M059J (cell line): ENCODE measurements at places on chromosomes 11 and 22. TPM values are rescaled to one million over a fixed set of nuclear protein-coding genes. Genes with fewer than 3 reads are reported as not detected.
A peak's percentile ranks its signal among the peaks of the same experiment; 100 is the strongest.

DNA sequence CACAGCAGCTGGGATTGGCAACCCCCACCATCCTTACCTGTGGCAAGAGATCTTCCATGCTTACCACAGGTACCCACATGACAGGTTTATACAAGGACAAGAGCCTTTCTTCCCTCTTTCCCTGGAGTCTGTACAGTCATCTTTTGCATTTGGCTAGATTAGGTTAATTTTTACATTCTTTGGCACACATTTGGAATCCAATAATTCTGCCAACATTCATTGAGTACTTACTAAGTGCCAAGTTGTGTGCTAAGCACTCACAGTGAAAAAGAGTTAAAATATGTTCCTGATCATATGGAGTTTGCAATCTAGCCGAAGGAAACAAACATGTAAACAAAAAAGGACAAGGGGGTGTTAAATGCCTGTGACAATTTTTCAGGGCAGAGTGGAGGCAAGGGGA is 50.0 kb upstream of the OPCML start:
- no peak for DNase-seq

The ZBTB16 gene
- total RNA-seq: not detected in 2 replicates

DNA sequence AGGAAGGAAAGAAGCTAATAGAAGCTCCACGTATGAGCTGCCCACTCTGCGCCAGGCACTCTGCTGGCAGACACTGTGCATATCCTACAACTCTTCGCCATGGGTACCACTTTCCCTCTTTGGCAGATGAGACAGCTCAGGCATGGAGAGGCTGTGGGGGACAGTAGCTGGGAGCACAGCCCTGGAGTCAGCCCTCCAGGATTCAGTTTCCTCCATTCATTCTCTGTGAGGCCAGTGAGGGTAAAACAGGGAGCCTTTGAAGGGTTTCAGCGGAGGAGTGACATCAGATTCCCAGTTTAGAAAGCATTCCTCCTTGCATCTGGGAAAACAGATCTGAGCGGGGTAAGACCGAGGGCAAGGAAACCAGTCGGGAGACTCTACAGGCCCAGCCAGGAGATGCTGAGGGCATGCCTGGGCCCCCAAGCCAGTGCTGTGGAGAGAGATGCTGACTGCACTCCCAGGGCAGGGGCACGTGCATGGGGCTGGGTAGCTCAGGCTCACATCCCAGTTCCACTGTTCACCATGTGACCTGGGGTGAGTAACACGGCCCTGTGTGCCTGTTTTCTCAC is 58.3 kb upstream of the EMID1 start:
- DNase-seq: no peak

The PLAAT3 gene
- 25.1 and 36.5 TPM in 2 replicates for total RNA-seq

GRCh38 chr11:90737444-90738050 is 514.7 kb upstream of the CHORDC1 start:
- DNase-seq: no peak

The SLC5A12 gene
- total RNA-seq: 0.47 TPM in 1 of 2 replicates, not detected in the other

GRCh38 chr11:94018721-94019120 is 2.4 kb upstream of the HEPHL1 start:
- DNase-seq: peak; percentile 36

The VWA5A gene
- total RNA-seq: 3.3 and 4.3 TPM in 2 replicates

- no peak for DNase-seq
Observed at GRCh38 chr11:104206936-104207335, 43.0 kb upstream of the PDGFD start.

DNA sequence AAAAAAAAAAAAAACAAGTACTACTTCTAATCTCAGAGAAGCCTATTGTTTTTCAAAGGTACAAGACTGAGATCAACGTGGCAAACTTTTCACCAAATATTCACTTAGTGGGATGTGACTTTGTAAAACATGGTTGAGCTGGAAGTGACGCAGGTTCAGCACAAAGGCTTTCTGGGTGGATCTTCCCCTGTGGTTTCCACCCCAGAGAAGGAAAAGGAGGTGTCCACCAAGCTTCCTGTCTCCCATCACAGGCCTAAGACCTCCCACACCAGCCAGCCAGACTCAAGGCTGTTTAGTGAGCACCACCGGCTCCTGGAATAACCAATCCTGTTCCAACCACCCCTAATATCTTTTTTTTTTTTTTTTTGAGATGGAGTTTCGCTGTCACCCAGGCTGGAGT is 5.7 kb downstream of the TMEM184B start:
- no peak for DNase-seq

DNA sequence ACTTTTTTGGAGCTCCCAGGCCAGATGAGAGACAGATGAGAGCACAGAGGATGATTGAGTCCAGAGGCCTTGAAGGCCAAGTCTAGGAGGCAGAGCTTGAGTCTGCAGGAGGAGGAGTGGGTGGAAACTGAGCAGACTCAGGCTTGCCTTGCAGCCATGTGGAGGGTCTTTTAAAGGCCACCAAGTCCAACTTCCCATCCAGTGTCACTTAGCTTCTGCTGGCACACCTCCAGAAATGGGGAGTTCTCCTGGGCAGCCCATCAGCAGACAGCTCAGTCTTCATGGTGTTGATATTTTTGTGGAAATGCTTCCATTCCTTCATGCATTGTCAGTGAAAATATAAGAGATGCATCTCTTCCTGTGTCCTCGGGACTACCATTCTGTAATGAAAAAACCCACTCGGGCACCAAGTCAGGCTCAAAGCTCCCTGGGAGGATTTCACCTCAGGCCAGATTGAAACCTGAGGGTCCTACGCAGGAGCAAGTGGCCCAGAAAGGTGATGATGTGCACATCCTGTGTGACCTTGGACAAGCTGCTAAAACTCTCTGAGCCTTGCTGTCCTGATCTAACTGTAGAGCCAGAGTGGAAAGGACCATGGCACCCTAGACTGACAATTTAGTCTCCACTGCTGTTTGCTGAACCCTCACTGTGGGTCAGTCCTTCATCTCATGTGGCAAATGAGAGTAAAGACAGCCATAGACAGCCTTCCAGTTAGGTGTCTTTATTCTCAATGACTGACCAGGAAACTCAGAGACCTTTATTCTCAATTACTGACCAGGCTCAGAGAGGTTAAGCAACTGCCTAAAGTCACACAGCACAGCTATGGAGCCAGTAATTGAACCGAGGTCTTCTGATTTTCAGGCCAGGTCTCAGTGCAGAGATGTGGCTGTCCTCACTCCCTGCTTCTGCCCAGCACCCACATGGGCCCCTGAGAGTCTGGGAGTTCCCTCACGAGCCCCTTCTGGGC is 2.9 kb upstream of the LRRC32 start:
- no peak for DNase-seq

- DNase-seq: peak; percentile 97
Observed at GRCh38 chr11:27468209-27468994, 4.2 kb downstream of the LGR4 start.

- peak; percentile 97 for DNase-seq
Observed at GRCh38 chr11:132632641-132633124, 899.6 kb downstream of the OPCML start.

- peak; percentile 8 for DNase-seq
Observed at GRCh38 chr11:80239217-80239616, 798.4 kb upstream of the TENM4 start.

The FAM227A gene
- 0.17 and 0.79 TPM in 2 replicates for total RNA-seq

The SCUBE1 gene
- total RNA-seq: 11.5 and 17.4 TPM in 2 replicates

DNA sequence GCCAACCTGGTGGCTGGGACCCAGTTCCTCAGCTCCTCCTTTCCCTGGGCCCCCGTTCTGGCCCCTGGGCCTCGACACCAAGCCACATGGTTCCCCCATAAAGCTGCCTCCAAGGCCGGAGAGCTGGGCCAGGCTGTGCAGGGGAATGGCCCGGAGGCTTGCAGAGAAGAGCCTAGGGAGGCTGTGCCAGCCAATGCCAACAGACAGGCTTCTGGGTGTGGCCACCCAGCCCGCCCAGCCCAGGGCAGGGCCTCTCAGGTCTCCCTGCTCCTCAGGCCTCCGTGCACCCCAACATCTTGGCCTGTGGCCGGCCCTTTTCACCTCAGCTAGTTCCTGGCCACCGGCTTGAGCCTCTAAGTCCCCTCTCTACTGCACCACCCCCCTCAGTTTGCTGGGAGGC is 17.4 kb upstream of the FLRT1 start:
- no peak for DNase-seq

The A4GALT gene
- total RNA-seq: 2.5 and 2.9 TPM in 2 replicates

- DNase-seq: no peak
Observed at GRCh38 chr11:46117842-46118241, 3.4 kb downstream of the PHF21A start.

The SYT9 gene
- 0.59 and 0.81 TPM in 2 replicates for total RNA-seq

The BTG4 gene
- not detected in 2 replicates for total RNA-seq

- DNase-seq: no peak
Observed at GRCh38 chr11:117410861-117411710, 83.4 kb downstream of the CEP164 start.

The APOL5 gene
- total RNA-seq: not detected in 2 replicates

DNA sequence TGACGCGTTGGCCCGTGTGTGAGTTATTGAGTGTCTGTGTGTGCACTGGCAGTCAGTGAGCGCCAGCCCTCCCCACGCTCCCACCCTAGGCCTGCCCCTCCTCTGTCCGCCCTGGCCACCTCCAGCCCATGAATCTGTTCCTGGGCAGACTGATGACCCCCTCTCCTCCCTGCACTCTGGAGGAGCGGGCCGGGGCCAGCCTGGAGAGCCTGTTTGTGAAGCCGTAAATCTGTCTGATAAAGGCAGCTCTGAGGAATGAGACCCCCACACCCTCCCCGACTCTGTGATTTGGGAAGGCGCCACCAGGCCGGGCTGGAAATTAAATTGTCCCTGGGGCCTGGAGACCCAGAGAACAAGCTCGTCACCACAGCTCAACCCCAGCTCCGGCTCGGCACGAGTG is 8.6 kb downstream of the TSSC4 start:
- DNase-seq: no peak

DNA sequence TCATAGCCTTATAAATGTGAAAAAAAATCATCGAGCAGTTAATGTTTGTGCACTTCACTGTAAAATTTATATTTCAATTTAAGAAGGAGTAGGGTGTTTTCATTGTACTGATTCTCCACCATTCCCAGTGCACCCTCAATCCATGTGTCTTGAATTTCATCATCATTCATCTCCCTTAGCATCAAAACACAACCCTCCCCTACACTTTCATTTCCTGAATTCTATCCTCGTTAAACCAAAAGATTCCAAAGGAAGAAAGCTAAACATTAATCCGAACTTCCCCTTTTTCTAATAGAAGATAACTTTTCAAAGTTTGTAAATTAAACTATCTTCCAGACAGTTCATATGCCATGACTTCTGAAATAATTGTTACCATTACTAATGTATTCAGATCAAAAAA is 34.1 kb upstream of the OR8B8 start:
- no peak for DNase-seq

DNA sequence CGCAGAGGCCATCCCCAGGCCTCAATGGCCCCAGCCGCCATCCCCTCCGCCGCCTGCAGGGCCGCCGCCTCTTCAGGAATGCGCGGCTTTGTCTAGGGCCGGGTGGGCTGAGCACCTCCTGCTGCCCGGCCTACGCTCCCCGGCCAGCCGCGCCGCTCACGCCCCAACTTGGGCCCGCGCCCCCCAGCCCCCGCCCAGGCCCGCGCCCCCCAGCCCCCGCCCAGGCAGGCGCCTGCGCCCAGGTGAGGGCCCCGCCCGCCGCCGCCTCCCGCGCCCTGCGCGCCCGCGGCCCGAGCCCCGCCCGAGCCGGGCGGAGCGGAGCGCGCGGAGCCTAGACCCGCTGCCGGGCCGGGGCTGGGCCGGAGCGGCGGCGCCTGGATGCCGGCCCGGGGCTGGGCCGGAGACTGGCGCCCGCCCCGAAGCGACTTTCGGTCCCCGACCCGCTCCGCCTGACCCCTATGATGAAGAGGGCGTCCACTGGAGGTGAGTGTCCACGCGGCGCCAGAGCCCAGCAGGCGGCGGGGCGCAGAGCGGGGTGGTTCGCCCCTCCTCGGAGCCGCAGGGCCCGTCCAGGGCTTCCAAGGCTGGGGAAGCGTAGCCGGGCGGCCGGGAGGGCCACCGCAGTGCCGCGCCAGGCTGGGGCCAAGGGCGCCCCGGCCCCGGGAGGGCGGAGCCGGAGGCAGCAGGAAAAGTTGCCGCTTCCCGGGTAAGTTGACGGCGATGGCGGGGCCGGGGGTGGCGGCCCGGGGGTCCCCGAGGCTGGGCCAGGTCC is 34.3 kb upstream of the PRODH start:
- no peak for DNase-seq

- no peak for DNase-seq
Observed at GRCh38 chr11:66464916-66465315, 1.8 kb upstream of the PELI3 start.

The PARVG gene
- total RNA-seq: not detected in 2 replicates

DNA sequence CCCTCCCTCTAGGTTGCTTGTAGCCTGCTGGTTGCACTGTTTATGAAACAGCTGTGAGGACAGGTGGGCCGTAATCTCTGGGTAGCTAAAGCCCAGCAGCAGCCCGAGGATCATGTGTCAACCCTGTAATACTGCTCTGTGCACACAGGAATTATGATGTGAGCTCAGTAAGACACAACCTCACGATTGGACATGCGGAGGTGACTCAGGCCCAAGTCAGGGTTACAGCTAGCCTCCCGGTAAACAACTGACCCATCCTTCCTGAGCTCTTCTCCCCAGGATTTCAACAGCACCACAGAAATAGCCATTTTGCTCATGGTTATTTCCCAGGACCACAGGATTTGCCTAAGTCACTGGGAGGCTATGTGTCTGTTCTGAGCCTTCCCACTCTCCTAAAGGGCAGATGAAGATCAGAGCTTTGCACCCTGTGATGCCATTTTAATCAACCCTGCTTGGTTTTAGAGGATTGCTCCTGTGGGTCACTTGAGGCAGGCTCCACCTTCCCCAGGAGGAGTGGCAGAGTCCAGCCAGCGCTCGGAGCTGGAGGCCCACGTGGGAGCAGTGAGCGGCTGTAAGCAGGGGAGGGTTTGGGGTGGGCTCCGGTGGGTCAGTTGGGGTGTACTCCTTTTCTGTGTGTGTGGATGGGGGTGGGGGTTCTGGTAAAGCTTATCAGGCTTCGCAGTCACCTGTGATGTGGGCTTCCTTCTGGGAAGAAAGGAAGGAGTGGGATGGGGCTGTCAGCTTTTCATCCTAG is at the start of gene AMPD3:
AMPD3 (plus strand) TSS at position 387 of the 754 bp plus-strand sequence. CDS start 6,256 bp downstream, outside the sequence.
- peak; percentile 96 for DNase-seq

DNA sequence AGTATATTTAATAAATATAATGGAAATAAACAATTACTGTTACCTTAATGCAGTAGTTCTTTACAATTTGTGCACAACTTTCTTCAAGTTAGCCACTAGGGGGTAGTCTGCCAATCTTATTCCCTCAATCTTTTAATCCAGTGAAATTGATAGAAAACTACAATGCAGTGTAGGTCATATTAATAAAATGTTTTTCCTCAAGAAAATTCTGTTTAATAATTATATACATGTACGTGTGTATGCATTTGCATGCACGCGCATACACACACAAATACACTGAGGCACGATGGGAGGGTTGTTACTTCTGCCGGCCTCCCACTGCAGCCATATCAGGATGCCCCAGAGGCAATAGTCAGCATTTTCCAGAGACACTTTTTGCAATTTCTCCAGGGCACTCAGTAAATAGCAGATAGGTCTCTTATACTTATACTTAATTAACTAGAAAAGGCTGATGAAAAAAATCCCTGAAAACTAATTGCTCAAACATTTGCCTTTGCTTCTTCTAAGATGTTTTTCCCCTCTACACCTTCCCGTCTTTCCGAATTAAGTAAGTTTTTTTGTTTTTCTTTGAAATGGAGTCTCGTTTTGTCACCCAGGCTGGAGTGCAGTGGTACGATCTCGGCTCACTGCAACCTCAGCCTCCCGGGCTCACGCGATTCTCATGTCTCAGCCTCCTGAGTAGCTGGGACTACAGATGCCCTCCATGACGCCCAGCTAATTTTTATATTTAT is 3.1 kb downstream of the GAB2 start:
- DNase-seq: peak; percentile 26

- DNase-seq: peak; percentile 59
Observed at GRCh38 chr11:65918211-65919140, at the start of gene C11orf68. C11orf68 (minus strand) TSS chr11:65919062; CDS start chr11:65919031, 31 bp downstream.

The CECR2 gene
- total RNA-seq: not detected in 2 replicates

The GNAZ gene
- 0.47 and 0.94 TPM in 2 replicates for total RNA-seq

The UBASH3B gene
- 14.9 and 19.3 TPM in 2 replicates for total RNA-seq

The SERPINH1 gene
- total RNA-seq: 369 and 512 TPM in 2 replicates

The OR5W2 gene
- not detected in 2 replicates for total RNA-seq
